ENCODE measurements at places on chromosomes 12 and 14.

- no peak for DNase-seq
These were observed 30.8 kb upstream of the ZFP36L1 start for GRCh38 chr14:68823434-68824206.

DNA sequence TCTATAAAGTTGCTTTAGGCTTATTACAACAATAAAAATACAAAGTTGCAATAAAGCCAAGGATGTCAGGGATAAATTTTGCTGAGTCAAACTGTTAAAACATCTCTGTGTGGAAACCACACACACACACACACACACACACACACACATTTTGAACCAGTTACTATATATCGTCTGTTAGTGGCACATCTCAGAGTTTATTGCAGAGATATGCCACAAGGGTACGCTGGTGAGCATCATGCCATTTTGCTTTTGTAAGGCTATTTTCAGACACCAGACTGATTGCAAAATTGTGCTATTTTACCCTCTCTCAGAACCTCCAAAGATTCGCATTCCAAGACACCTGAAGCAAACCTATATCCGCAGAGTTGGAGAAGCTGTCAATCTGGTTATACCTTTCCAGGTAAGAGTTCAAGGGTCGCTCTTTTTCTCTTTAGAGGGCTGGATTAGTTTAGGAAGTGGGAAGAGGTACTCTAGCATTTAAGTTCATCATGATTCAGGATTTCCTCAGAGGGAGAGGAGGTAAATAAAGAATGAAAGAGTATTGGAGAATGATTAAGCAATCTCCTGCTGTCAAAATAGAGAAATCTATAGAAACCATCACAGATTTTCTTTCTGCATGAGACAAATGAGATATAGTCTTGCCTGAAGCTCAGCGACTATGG is 27.3 kb upstream of the CHPT1 start:
- peak; percentile 9 for DNase-seq

DNA sequence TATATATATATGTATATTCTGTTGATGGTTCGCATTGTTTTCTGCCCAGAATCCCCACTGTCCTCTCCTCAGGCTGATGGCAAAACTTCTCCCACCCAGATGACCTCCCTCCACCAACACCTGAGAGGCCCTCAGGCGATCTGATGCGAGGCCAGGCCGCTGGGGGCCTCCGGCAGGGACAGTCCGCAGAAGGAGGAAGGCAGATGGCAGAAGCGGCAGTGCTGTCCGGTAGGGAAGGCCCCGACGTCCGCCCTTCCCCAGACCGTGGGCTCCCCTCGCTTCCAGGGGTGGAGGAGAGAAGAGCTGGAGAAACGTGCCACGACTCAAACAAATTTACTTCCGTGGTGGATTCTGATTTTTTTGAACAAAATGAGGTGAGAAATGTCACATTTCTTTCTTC is 178.3 kb upstream of the RGS6 start:
- no peak for DNase-seq

DNA sequence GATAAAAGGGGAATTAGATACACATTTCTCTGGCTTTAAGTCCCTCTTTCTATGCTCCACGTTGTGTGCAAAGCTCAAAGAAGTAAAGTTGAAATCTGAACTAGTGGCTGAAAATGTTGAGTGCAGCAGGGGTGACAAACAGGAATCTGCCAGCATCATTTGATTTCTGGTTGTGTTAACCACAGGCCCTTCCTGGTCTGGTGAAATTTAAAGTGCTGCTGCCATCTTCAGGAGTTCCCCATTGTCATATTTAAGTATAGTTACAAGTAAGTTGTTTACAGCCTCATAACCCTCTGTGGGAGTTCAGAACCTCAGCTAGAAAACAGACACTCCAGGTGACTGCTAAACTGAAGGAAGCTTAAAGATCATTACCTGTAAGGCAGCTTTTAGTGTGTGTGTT is 90.9 kb upstream of the CCDC196 start:
- DNase-seq, result no peak

DNA sequence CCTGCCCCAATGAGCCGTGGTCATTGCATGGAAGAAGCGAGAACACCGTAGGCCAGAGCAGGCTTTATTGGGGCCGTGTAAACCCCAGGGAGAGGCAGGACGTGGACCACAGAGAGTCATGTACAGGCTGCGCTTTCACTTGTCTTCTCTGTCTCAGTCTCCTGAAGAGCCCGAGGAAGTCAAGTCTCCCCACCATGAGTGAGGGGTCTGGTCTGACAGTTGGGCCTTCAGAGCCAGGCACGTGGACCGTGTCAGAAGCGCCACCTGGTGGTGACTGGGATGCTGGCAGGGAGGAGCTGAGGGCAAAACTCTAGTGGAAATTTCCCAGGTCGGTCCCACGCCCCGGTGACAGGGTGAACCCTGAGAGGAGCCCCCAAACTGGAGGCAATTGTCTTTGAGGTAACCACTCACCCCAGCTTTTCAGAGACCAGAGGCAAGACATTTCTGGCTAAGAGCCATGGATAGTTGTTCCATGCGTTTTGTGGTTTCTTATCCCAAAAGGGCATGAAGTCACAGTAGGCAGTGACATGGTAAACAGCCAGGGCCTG is 17.4 kb downstream of the RPS6KL1 start:
- peak; percentile 40 for DNase-seq

- peak; percentile 73 for DNase-seq
These were observed 3.5 kb upstream of the TSPAN9 start for GRCh38 chr12:3073438-3074250.

- no peak for DNase-seq
These were observed 43.0 kb upstream of the NTF3 start for GRCh38 chr12:5388581-5389535.

DNA sequence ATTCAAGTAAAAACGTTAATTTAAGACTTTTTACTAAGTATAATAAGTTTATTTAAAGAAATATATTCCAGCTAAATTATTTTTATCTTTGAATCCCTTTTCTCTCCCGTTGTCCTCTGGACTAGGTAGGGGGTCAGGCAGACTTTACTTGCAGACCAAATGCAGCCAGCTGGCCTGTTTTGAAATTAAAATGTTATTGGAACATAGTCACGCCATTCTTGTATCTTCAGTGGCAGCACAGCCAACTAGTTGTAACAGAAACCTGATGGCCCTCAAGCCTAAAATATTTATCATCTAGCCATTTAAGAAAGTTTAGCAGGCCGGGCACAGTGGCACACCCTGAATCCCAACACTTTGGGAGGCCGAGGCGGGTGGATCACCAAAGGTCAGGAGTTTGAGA is 52.7 kb downstream of the BCAT1 start:
- no peak for DNase-seq

GRCh38 chr14:35336494-35337268 is 44.5 kb downstream of the PSMA6 start:
- DNase-seq, result no peak

DNA sequence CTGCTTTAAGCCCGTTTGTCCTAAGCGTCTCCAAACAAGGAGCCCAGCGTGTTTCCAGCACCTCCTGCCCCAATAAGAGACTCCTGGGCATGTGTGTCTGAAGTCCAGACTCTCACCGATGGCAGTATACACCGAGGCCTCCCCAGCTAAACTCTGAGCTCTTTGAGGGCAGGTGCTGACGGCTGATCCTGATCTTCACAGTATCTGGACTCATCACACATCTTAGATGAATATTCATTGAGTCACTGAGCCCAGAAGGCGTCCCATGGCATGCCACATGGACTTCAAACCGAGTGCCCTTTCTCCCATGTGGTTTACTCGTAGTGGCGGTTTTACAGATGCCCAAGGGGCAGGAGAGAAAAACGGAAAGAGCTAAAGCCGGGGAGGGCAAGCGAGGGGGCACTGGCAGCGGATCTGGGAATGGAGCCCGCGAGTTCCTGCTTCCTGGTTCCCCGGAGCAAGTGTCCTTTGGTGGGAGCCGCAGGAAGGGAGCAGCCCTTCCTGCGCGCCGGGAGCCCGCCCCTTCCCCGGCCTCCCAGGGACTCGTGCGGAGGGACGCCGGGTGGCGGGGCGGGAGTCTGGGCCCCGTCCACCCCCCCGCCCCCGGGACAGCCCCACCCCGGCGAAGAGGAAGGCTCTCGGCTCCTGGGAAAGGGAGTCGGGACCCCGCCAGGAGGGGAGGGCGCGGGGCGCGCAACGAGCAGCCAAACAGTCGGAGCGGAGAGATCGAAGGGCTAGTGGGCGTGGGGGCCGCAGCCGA is 585 bp upstream of the TEAD4 start:
- no peak for DNase-seq

GRCh38 chr12:5914387-5915149 is 30.5 kb downstream of the ANO2 start:
- no peak for DNase-seq

GRCh38 chr14:50060871-50061663 is 55.3 kb downstream of the VCPKMT start:
- peak; percentile 54 for DNase-seq

DNA sequence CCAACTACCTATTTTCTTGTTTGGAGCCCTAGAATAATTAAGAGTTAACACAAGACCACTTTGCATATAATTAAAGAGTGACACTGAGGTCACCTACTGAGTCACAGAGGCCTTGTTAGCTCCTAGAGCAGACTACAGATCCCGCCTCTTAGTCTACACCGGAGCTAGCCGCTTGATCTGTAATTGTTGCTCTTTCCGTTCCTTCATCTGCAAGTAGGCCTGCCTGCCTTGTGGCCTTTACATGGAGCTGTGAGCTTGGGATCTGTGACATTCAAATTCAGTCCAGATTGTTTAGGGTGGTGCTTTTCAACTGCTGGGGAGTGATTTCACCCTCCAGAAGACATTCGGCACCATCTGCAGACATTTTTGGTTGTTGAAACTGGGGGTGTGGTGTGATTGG is 5.6 kb upstream of the DYNLL1 start:
- DNase-seq, result no peak

DNA sequence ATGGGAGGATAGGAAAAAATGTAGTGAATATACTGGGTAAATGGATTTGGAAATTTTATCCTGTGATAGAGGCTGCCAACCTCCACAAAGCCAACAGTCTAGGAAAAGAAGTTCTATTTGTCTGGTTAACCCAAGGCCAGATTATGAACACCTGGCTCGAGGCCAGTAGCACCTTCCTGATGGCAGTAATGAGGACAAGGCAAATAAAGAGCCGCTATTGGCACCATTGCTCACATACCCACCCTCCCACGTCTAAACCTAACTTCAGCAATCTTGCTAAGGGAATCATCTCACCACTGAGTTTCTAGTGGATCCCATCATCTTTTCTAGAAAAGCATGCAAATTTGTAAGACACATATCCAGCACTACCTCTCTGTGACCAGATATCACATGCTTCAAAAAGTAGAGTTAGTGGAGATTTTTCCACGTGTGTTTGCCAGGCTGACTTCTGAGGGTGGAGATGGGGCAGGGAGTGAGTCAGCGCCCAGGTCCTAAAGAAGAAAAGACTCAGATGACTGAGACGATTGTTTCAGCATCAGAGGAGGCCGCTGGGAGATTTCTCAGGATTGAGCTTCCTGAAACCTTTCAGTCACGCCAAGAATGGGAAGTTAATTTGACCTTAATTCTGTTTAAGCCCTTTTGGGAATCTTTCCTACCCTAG is 362.9 kb downstream of the EMP1 start:
- no peak for DNase-seq

GRCh38 chr14:71498212-71498611 is 434.0 kb upstream of the RGS6 start:
- DNase-seq, result no peak

DNA sequence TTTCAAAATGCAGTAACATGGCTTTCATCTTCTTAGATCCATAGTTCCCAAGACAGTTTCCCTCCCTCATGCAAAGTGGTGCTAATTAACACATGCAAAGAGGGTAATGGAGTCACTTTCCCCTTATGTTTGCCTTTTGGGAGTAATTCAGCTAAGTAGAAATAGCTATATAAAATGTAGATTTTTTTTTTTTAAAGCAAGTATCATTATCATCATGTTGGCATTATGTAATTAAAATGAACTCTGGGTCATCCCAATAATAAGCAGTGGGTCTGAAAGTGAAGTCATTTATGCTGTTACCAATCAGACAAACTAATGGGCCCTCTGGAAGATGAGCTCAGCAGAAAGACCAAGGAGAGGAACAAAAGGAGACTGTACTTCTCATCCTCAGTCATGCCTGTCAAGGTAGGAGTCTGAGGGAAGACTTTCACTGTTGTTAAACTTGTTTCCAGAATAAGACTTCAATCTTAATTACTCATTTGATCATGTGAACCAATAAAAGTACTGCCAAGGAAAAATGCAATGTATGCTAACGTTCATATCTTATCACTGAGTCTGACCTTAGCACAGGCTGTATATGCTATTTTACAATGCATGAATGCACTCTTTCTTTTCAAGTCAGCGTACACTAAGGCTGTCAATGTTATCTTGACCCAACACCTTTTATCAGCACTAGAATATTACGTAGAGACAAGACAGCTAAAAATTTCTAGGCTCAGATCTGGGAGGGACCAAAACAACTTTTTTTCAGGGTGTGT is 26.8 kb downstream of the AREL1 start:
- no peak for DNase-seq

GRCh38 chr12:115375186-115375991 is 691.4 kb upstream of the TBX3 start:
- DNase-seq, result no peak

DNA sequence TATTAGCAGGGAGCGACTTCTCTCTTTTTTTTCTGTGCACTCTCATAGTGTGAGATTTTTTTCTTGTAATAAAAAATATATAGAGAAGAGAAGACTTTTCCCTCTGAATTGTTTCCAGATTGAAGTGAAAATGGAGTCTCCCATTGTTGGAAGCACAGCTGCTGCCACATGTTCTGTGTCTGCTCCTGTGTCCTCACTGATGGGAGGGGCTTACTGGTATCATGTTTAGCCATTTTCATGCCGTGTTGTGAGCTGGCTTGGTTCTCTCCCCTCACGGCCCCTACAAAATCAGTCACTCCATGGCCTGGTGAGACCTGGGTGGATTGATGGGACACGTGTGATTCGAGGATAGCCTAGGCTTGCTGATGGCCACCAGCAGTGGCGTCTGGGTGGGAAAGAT is 379.7 kb upstream of the DDHD1 start:
- DNase-seq, result no peak

DNA sequence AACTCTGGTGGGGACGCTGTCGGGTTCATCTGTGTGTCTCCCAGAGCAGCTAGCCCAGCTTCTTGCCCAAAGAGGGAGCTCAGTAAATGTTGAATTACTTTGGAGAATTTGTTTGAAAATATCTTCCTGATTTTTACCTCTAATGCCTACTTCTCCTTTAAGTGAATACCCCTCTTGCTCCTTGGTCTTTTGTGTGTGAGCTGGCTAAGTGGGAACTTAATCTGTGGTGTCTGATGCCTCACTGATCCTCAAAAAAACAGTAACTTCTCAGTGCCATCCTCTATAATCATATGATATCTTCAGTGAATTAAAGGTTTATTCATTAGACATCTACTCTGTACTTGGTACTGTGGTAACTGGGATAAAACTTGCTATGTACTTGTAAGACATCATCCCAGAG is 7.7 kb upstream of the PSMA6 start:
- no peak for DNase-seq

- DNase-seq, result no peak
These were observed 18.9 kb upstream of the GPR132 start for GRCh38 chr14:105083926-105084685.

- no peak for DNase-seq
These were observed 418.5 kb upstream of the TBX3 start for GRCh38 chr12:115102450-115102849.
